NCI-H1436 treated with DMSO at 0.1 percent for 48 hours (cell line): ENCODE measurements at places on chromosomes 7 and 10.

GRCh38 chr10:8036506-8037198, 17.8 kb upstream of the GATA3 start:
- DNase-seq, result no peak

DNA sequence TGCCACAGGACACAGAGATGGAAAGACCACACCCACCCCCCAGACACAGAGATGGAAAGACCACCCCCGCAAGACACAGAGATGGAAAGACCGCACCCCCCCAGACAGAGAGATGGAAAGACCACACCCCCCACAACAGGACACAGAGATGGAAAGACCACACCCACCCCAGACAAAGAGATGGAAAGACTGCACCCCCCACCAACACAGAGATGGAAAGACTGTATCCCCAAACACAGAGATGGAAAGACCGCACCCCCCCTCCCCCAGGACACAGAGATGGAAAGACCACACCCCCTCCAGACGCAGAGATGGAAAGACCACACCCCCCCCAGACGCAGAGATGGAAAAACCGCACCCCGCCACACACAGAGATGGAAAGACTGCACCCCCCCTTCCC, 8.0 kb downstream of the ZNF511 start:
- no peak for DNase-seq

DNA sequence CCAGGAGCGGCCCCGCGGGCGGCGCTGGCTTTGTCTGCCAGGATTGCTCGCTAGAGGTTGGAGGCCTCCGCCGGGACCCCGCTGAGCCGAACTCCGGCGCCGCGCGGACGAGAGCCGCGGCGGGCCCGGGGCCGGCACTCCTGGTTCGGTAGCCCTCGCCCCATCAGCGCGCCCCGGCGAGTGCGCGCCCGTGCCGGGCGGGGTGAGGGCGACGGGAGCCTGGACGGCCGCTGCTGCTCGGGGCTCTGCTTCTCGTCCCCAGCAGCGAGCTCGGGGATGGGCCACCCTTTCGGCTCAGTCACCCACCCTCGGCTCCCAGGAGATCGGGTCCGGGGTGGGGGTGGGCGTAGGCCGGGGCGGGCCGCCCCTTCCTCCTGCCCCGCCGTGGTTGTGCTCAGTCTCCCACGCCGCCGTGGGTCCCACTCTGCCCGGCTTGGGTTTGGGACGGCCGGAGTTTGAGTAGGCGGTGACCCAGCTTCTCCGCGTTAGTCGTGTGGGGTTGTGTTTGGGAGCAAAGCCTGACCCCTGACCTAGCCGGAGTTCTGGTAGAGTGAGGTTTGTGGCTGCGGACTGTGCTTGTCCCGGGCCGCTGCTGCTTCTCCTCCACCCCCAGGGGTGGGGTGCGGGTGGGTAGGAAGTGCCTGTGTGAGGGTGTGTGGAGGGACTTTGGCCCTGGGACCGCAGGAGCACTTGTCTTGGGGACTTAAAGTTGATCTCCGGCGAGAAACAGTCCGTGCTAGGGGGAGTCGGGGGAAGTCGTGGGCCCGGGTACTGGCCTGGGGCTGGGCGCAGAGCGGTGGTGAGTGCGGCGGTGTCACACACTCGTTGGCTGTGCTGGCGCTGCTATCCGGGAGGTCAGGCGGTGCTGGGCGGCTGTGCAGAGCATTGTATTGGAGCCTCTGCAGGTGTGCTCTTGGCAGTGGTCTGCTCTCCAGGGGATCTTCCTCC, 677 bp downstream of the TSPAN14 start:
- DNase-seq, result no peak

DNA sequence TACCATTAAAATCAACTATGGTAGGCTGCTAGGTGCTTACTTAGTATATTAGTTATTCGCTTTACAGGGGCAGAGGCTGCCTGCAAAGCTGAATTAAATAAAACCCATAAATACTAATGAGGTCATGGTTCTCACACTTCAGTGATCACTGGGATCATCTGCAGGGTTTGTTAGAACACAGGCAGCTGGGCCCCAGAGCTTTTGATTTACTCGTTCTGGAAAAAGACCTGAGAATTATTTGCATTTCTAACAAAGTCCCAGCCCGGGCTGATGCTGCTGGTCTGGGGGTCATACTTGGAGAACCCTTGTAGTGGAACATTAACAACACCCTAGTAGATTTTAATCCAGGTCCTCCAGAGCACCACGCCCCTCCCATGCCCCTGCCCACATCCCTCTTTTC, 8.5 kb downstream of the UCN3 start:
- DNase-seq, result no peak

DNA sequence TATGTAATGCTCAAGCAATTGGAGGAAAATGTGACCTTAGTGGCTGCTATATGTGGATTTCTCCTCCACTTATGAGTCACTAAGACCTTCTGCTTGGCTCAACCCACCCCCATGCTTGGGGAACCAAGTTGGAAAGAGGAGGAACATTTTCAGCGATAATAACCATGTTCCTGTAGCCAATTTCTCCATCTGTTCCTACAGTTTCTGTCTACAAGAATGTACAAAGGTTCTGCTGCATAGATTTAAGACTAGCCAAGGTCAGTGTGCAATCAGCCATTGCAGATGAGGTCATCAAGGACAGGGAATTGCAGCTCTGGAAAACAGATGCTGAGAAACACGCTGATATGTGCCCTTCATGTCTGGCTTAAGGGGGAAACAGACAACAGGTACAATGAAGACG, 5.6 kb upstream of the NRCAM start:
- DNase-seq, result no peak

GRCh38 chr7:44184873-44185446, 4.3 kb downstream of the GCK start:
- DNase-seq, result no peak

DNA sequence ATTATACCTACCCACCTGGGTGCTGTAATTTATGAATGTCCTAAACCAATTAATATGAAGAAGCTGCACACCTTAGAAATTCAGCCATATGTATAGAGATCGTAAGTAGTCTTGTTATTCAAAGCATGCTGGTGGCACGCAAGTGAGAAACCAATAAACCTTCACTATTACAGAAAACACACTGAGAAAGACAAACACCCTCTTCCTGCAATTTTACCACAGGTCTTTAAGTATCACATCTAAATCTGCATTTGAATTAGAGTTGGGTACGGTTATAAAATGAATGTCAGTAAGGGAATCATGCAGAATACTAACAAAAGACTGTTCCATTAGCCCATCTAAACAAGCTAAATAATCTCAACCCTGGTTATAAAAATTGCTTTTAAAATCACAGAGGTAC, 33.8 kb downstream of the CCNJ start:
- DNase-seq, result no peak

- no peak for DNase-seq
These were observed 14.9 kb downstream of the UNCX start for GRCh38 chr7:1247527-1248041.

DNA sequence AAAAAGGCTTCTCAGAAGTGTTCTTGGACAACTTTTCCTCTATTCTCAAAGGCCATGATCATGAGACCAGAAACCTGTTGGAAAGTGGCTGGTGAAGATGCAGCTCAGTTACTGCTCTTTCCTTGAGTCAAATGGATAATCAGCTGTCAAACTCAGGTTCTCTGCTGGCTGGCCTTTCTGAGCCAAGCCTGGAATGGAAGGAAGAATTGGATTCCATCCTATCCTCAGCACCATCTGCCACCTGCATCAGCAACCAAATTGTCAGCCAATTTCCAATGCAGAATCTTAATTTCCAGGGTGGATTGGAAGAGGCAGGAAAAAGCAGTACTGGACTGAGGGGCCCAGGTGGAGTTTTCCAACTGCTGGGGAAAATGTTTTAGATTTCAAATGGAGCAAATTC, 631.7 kb downstream of the KCNMA1 start:
- no peak for DNase-seq

GRCh38 chr10:98338896-98339295, 70.9 kb upstream of the LOXL4 start:
- no peak for DNase-seq

DNA sequence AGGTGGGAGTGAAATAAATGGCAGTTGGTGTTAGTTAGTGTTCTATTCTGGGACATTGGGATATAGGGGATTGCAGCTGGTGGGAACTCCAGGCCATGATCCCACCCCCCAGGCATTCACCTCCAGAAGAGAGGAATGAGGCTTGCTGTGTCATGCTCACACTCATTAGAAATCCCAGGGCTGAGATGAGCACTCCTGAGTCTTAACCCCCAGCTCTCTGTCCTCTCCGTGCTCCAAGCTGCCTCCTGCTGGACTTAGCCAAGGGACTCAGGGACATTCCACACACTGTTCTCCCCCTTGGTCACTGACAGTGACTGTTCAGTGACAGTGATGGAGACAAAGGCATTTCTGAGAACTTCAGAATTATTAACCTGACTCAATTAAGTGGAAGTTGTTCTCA, 21.5 kb downstream of the CYP26A1 start:
- no peak for DNase-seq

DNA sequence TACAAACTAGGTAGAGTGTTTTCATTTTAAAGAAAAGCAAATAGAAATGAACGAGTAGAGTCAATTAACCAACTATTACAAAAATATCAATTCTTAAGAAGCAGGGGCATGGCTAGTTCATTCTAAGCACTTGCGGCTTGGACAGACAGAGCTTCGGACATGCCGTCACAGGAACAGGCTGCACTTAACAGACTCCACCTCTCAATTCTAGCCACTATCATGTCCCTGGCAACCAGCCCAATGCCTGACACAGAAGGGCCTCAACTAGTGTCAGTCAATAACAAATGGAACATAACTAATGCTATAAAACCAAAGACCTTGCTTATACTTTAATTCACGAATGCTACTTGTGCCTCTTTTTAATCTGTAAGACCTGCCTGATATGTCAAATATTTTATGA, 74.4 kb downstream of the TPK1 start:
- no peak for DNase-seq

DNA sequence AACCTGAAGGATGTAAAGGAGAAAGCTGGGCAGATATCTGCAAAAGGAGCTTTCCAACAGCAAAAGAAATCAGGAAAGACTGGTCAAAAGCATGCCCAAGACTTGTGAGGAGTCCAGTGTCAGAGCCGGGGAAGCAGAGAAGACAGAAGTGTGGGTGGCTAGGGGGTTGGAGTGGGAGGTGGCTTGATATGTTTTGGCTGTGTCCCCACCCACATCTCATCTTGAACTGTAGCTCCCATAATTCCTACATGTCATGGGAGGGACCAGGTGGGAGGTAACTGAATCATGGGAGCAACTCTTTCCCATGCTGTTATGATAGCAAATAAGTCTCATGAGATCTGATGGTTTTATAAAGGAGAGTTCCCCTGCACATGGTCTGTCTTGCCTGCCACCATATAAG, 84.9 kb downstream of the INHBA start:
- DNase-seq, result no peak

- DNase-seq, result no peak
These were observed 5.1 kb upstream of the CUL1 start for GRCh38 chr7:148693651-148694050.

DNA sequence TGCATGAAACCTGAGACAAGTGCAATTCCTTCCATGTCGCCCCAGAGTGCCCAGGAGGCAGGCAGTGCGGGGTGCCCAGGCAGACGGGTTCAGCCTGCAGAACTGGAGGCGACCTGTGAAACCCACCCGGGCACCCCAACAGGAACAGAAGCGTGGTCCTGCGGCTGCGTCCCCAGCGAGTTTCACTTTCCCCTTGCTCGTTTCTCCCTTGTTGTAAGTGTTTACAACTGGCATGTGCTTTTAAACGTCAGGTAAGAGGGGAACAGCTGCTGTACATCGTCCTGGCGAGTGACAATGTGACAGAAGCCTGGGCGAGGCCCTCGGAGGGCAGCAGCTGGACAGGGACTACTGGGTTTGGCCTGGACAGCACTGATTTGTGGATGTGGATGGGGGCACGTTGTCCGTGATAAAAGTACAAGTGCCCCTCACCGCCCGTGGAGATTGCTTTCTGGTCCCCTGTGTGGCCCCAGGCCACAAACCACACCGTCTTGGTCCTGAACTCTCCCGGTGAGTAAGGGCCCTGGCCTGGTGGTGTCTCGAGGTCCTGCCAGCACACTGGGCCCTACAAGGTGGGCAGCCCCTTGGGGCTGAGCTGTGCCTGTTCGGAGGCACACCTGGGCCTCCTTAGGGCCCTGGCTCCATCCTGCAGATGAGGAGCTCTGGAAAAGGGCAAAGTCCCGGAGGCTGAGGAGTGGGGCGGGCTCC, 4.0 kb downstream of the VENTX start:
- no peak for DNase-seq

DNA sequence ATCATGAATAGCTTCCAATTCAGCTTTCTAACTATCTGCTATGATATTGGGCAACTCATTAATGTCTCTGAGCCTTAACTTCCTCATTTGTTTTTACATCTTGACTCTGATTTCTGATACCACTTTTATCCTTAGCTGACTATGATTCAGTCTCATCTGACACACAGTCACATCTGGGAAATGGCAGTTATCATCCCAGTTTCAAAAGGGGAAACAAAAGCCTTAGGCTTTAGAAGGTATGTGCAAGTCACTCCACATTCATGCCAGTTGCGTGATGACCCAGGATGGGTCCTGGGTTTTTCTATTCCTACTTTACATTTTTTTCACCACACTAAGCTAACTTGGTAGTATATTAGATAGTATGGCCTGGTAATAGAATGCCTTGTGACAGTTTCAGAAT, 12.7 kb downstream of the SCIN start:
- DNase-seq, result no peak

GRCh38 chr10:71451754-71452153, 55.0 kb downstream of the CDH23 start:
- no peak for DNase-seq

DNA sequence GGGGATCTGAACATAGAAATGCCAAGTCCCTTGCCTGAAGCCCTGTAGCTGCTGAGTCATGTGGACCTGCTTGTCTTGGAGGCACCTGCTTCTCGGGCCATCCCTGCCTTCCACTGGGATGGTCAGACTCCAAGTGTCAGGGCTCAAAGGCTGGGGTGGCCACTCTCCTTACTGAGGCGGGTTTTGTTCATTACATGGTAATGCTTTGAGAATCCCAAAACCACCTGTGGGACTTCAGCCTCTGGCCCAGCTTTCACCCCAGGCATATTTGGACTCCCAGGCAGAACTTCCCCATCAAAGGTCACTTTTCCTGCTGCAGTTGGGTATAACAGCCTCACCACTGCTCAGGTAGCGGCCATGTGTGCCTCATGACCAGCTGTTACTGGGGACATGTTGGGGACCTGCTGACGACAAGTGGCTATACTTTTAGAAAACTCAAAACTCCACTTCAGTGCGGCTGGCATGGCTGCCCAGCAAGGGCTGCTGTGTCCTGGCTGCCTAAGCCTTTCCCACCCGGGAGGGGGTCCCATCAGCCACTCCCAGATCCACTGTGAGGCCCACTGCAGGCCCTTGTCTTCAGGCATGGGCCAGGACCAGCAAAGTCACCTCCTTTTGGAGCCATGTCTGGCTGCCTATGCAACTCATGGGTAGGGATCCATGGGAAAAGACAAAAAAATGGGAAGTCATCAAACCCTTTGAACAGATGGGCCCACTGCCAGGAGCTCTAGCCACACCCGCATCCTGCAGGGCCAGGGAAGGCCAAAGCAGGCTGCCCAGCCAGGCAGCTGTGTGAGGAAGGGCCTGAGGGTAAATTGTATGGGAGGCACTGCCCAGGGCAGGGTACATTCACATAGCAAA, 96.7 kb downstream of the ARHGAP22 start:
- DNase-seq, result no peak
